PC-9 (cell line): ENCODE measurements at places on chromosomes 7 and 10. TPM values are rescaled to one million over a fixed set of nuclear protein-coding genes. Genes with fewer than 3 reads are reported as not detected.

The TBC1D12 gene
- total RNA-seq = 3.1 and 3.9 TPM in 2 replicates

DNA sequence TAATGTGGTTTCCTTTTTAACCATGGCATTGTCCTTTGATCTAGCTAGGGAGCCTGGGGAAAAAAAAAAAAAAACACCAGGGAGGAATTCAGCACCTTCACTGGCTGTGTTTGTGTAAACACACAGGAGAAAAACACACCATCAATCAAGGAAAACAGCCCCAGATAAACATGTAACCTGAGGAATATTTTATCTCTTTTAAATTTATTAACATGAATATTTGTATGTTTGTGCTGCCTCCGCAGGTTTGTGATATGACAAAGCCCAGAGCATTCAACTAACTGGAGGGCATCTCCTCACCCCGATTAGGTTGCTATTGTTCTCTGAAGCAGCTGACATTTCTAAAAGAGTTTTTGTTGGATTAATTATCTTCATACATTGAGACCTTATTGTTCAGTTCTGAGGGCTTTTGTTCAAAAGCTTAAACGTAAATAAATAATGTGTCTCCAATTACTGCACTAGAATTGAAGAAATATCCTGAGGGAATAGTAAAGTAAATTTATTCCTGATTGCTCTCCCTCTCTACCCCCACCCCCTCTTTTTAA, 89.4 kb upstream of the SEMA3E start:
- DNase-seq = no peak

The GPR22 gene
- not detected in 2 replicates for total RNA-seq

The CLRN3 gene
- not detected in 2 replicates for total RNA-seq

- no peak for DNase-seq
Measured at GRCh38 chr10:65769828-65770227, 1156.0 kb upstream of the LRRTM3 start.

- no peak for DNase-seq
Measured at GRCh38 chr10:29785701-29786100, 150.9 kb upstream of the SVIL start.

The DNMBP gene
- 11.8 and 14.9 TPM in 2 replicates for total RNA-seq

DNA sequence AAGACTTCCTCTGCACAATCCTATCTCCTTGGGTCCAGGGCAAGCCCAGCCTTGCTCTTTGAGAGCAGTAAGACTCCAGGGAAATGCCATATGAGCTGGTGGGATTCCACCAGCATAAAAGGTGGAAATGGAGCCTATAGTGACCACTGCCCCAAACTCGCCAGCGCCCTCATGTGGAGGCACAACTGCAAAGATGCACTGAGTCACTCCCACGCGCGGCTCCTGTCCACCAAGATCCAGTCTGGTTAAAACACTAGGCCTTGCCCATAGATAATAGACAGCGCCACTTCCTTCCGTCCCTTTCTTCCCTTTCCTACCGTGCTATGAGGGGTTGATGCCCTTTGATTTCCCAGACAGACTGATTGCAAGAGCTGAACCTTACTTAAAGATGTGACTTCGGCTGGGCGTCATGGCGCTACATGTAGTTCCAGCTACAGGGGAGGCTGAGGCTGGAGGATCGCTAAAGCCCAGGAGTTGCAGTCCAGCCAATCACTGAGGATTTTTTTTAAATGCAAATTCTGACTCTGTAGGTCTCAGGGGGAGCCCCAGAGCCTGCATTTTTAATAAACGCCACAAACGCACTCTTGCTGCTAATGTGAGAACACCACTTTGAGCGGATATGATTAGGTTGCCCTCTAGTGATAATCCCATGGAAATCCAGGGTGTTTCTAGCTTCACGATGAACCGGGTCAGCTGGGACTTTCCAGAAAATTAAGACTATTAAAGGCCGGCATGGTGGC, 136.5 kb downstream of the EPC1 start:
- DNase-seq = no peak

The RELN gene
- 0.08 and 0.48 TPM in 2 replicates for total RNA-seq

The ACTL6B gene
- not detected in 2 replicates for total RNA-seq

DNA sequence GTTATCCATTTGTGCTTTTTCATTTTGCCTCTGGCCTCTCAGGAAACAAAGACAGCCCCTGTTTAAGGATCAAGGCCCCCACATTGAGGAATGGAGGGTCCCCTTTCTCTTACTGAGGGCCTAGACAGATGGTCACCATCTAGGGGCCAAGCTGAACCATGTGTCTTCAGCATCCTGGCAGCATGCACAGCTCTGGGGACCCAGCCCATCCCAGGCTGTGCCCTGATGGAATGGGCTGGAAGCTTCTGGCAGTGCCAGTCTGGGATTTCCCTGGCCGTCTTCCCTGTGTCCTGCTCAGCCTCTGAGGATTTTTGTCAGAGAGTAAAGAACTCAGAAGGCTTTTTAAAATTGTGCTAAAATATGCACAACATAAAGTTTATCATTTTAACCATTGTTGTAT, 116.8 kb downstream of the ITIH5 start:
- DNase-seq = no peak

The GPR26 gene
- not detected in 2 replicates for total RNA-seq

DNA sequence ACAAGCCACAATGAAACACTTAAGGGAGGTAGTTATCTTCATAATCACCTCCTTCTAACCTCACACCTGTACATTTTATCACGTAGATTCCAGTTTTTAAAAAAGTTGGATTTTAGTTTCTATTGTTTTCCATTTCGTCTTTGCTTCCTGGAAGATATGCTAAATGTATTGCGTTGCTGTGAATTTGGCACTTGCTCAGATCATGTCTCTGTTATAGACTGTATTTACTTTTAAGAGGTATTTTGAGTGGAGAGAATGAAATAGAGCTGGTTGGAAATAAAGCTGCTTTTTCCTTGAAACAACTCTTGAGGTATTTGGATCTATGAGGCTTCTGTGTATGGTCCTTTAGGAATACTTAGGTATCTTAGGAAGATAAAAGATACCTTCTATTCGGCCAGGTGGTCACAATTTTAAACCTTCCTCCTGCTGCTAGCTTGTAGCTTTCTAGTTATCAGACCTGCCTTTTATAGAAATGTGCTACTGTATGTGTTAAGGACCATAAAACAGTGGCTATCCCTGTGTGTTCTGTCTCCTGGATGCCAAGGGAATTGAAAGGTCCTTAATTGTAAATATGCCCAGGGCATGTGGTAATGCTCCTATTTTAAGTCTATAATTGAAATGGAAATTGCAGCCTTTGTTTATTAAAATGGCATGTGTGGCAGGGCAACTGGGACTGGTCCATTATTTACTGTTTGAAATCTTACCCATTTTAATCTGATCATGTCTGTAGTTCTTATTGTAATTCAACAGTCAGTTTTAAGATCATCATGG, 147.7 kb downstream of the SND1 start:
- DNase-seq = no peak

- DNase-seq = peak; percentile 55
Measured at GRCh38 chr10:89275383-89275782, 23.8 kb upstream of the LIPA start.

DNA sequence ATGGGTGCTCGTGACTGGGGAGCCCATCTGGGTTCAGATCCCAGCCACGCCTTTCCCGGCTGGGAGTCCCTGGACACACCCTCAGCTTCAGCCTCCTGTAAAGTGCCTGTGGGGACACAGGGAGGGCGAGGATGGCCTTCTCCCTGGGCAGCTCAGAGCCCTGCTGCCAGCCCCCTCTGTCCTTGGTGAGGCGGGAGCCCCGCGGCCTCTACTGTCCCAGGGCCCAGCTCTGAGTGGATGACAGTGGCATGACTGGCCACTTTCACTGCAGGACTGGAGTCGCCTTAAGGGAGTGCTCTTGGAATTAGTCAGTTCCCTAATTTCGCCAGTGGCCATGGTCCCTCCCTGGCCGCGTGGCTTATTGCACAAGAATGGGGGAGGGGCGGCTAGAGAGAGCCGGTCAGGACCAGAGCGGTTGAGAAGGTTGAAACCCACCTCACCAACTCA, 4.6 kb downstream of the BRI3 start:
- DNase-seq = peak; percentile 92

GRCh38 chr10:85548034-85548433, 818.6 kb downstream of the GRID1 start:
- DNase-seq = peak; percentile 24

GRCh38 chr10:96772196-96772595, 51.9 kb upstream of the PIK3AP1 start:
- no peak for DNase-seq

The NPSR1 gene
- total RNA-seq = not detected in 2 replicates

The TFEC gene
- total RNA-seq = not detected in 2 replicates

The TEX47 gene
- total RNA-seq = not detected in 2 replicates

DNA sequence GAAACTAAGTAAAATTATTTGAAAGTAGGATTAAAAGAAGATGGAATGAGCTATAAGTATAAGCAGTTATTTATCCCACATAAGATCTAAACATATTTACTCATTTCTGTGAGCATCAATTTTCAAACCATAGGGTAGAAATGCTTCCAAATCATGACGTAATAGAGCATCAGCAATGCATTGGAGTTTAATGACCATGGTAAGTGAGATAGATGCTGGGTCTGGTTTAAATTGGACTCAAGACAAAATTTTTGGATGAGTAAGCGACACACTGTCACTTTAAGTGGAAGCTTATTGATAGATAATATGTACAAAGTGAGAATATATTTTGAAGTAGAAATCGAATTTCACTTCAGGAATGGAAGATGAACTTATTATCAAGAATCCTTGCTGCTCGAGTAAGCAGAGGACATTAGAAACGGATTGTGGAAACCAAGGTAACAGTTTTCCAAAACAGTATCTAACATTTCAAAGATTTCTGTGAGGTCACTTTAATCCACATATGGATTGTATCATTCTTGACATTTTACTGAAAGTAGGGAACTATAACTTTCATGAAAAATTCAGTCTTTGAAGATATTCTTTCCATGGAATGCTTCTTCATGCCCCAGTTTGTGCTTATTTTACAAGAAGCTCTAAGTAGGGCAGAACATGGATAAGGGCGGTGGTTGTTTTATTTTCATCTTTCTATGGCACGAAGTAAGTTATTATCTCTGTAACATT, 85.8 kb downstream of the AGMO start:
- no peak for DNase-seq

GRCh38 chr7:106054971-106055532, 57.1 kb downstream of the SYPL1 start:
- no peak for DNase-seq

DNA sequence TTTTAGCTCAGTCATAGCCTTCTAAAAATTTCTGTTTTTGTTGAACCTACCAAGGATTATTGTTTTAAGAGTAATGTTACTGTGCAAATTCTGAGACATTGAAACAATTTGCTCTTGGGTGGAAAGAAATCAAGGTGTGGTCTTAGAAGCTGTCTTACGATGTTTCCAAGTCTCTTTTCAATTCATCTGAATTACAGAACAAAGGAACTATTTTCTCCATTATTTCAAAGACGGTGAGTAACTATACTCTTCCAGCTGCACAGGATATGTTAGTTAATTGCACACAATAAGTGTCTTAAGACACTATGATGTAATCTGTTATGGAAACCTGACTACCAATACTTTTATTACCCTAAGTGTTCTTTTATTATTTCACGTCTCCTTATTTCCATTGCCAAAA, 106.8 kb upstream of the POM121L12 start:
- no peak for DNase-seq

GRCh38 chr7:83413831-83414230, 235.1 kb downstream of the SEMA3E start:
- DNase-seq = no peak

DNA sequence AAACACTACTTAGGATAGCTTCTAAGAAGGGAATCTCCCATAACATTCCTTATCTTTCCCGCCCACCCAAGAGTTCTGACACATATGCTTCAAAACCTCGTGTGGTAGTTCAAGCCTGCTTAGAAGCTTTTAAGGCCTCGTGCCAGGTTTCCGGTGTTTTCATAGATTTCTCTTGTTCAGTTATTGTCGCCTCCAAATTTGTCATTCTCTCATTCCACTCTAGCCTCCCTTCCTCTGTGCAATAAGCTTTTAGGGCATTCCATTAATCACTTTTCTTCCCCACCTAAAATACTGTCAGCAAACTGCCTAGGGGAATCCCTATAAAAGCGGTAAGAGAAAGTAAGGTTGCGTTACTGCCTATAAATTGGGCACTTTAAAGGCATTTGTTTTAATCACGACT, 718 bp upstream of the BPGM start:
- no peak for DNase-seq

- peak; percentile 46 for DNase-seq
Measured at GRCh38 chr7:88184848-88185304, 35.0 kb downstream of the SRI start.

DNA sequence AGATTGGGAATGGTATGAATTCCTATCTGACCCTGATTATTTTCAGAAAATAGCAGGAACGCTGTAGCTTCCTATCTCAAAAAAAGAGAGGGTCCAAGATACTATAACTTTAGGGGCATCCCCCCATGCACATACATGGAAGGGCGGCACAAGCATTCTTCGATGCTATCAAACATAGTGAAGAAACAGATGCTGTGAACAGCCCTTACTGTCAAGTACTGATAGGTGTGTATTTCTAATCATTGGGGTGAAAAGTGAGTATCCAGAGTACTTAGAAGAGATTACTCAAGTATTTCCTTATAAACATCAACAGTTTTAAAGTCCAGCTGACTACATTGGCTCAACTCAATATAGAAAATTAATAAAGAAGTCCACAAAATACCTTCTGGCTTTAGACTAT, 17.0 kb upstream of the NUP42 start:
- no peak for DNase-seq

GRCh38 chr10:101495324-101495925, 92.6 kb downstream of the POLL start:
- no peak for DNase-seq

The ABCF2 gene
- 45.8 and 49.4 TPM in 2 replicates for total RNA-seq

The RNF133 gene
- total RNA-seq = 0.41 and 0.55 TPM in 2 replicates

GRCh38 chr10:32956365-32957197, 1.4 kb downstream of the ITGB1 start:
- no peak for DNase-seq

The HTR5A gene
- total RNA-seq = not detected in 2 replicates

DNA sequence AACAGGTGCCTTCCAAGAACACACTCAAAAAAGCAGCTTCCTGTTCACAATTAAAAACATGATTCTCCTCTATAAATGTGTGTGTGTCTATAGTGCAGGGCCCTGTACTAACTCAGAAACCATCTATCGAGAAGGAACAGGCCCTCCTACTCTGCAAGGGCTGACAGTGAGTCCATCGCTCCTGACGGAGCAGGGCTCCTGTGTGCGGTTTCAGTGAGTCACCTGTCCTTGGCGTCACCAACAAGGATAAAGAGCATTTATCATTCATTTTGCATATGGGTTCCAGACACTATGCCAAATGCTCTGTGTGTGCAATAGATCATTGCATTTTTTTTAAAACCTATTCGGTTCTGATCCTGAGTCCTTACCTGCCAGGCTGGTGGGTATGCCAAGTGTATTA, 63.7 kb downstream of the TACC2 start:
- DNase-seq = peak; percentile 40

GRCh38 chr7:28481091-28481926, 69.0 kb downstream of the CREB5 start:
- DNase-seq = no peak
